ENCODE measurements at places on chromosomes 16 and 17.

DNA sequence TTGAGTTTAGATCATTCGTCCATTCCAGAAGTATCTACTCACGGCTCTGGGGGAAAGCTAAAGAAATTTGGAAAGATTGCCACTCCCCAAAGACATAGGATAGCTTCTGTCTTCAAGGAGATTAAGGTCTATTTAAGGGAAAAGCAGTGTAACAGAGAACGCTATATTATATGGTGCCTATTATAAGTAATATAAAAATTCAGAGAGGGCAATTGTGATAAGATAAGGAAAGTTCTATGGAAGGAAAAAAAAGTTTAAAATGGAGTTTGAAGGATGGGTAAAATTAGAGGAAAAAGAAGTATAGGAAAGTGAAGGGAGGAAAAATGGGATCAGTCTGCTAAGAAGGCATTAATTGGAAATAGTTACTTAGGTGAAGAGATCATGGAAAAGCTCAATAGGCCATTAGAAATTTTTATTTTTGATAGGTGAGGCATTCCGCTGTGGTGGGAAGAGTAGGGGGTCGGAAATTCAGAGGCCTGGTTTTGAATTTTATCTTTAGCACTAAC is 690 bp upstream of the CDC27 start:
- no peak for DNase-seq

- no peak for DNase-seq
Observed at GRCh38 chr17:78872486-78872885, 30.5 kb downstream of the CEP295NL start.

- DNase-seq: no peak
Observed at GRCh38 chr17:73003487-73003886, 89.0 kb downstream of the SLC39A11 start.

- no peak for DNase-seq
Observed at GRCh38 chr17:64009571-64010402, 10.6 kb downstream of the ICAM2 start.

DNA sequence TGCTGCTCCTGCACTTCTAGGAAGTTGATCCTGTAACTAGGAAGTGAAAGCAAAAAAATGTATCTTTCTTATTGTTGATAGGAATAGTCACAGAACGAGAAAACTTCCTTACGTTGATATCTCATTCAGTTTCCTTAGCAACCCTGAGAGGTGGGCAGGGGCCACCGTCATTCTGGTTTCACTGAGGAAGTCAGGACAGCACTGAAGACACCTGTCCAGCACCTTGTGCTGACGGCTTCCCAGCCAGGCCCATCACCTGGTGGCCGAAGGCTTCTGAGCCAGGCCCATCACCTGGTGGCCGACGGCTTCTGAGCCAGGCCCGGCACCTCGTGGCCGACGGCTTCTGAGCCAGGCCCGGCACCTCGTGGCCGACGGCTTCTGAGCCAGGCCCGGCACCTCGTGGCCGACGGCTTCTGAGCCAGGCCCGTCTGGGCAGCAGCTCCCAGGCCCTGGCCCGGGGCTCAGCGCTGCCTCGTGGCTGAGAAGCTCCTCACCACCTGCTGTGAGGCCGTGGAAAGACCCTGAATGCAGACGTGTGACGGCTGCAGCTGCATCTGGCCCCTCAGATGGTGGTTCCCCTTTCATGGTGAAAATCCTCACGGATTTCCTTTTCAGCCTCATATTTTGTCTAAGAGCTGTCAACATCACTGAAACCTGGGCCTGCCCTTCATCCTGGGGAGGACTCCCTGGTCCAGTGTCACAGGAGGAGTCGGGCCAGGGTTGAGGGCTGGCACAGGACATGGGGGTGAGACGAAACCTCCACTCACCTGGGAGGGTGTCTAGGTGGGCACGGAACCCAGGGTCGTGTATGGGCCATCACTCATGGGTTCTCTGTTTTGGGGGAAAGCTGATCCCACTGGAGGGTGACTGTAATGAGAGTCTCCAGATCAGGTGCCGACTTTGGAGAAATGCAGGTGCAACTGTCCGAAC is 33.0 kb upstream of the ZNF750 start:
- no peak for DNase-seq

- no peak for DNase-seq
Observed at GRCh38 chr16:15775209-15775608, 81.6 kb downstream of the MYH11 start.

- peak; percentile 49 for DNase-seq
Observed at GRCh38 chr16:11972128-11972527, 4.4 kb upstream of the SNX29 start.

DNA sequence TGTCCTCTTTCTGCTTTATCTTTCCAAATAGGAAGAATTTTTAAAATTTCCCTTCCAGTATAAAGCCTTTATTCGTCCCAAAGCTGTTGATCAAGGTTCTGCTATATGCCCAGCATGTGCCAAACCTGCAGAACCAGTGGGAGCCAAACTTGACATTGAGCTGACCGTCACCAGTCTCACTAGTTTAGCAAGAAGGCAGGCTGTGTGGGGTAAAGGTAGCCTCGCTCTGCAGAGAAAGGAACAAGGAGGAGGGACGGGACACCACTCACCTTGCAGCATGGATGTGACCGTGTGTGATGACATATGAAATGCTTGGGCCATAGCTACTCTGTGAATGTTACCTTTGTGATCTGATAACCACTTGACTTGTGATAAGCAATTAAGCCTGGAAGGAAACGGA is 392.2 kb downstream of the CPPED1 start:
- DNase-seq: no peak

DNA sequence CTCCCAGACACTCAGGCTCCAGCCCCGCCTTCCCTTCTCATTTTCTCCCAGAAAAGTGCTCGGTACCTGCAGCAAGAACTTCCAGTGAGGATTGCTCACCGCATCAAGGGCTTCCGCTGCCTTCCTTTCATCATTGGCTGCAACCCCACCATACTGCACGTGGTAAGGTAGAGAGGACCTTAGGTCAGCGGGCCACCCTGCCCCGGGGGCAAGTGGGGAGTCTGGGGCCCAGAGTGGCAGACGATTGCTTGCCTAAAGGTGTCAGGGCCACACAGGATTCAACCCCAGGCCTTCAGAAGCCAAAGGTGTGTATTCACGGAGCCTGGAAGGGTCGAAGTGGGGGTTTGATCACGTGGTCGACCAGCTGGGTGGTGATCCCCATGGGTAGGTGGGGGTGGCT is 1.4 kb downstream of the BCKDK start:
- no peak for DNase-seq

DNA sequence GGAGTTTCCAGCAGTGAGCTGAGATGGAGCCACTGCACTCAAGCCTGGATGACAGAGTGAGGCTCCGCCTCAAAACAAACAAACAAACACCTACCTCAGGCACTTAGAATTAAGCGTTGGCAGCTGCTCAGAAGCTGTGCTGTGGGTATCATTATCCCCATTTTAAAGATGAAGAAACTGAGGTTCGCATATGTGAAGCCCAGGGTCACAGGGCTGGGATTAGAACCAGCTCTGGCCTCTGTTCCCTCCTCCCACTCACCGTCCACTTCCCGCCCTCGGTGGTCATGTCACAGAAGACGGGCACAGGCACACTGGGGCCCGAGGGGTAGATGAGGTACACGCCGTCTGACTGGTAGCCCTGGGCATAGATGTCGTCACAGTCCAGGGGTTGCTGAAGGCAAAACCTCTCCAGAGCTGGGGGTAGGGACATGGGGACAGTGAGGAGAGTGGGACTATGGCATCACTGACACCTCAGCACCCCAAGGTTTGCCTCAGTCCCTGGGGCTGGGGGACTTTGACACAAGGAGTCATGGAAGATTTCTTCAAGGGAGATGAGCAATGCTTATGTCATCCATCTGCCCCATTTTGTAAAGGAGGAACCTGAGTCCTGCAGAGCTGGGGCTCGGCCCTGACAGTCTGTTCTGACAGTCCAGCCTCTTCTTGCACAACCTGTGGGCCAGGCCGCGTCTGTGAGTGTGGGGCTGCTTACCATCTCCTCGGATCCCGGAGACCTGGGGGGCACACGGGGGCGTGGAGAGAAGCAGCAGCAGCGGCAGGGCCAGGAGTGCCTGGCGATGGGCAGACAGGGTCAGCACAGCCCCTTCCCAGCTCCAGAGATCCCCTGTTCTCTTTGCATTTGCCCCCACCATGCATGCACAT is 700 bp downstream of the MFAP4 start:
- DNase-seq: no peak

GRCh38 chr17:9322326-9322725 is 253.3 kb downstream of the STX8 start:
- no peak for DNase-seq

DNA sequence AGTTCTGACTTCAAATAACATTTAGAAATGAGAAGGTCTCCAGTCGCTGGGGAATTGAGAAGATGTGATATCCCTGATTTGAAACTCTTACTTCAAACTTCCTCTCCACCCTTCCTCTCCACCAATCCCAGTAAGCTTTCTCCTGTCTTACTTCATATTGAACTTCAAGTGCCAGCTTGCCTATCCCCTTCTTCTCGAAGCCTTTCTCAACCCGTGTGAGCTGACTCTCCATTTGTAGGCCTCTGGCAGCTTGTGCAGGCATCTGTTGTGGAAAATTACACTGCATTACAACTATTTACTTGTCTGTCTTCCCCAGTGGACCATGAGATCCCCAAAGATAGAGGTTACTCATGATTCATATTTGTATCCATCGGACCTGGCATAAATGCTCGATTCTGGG is 280.8 kb upstream of the CDH5 start:
- no peak for DNase-seq

DNA sequence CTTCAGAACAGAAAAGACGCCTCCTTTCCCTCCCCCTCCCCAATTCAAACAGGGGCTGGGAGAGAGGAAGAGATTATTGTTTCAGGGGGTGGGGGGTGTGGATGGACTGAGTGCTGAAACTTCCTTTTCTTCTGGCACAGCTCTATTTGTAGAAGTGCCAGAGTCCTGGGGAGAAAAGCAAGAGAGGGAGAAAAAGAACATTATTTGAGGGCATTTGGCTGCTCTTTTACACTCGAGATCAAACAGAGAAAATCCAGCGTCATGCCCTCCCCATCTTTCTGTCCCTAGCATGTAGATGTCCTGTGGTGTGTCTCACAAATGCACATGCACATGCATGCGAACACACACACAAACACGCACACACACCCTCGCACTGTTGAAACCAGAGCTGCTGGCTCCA is 13.0 kb downstream of the ARL4D start:
- DNase-seq: no peak

- no peak for DNase-seq
Observed at GRCh38 chr16:67713647-67714273, 5.4 kb downstream of the GFOD2 start.

GRCh38 chr16:1299012-1299867 is 10.2 kb upstream of the UBE2I start:
- no peak for DNase-seq

- peak; percentile 86 for DNase-seq
Observed at GRCh38 chr16:16045879-16046278, 96.5 kb downstream of the ABCC1 start.

GRCh38 chr16:31022544-31023251 is 10.7 kb upstream of the STX4 start:
- DNase-seq: no peak

- DNase-seq: no peak
Observed at GRCh38 chr16:80587071-80587470, 46.3 kb downstream of the DYNLRB2 start.

GRCh38 chr16:31071861-31072260 is 2.2 kb downstream of the ZNF668 start:
- DNase-seq: no peak

- no peak for DNase-seq
Observed at GRCh38 chr17:78852709-78853121, 12.1 kb upstream of the USP36 start.

GRCh38 chr16:17296431-17296830 is 174.3 kb downstream of the XYLT1 start:
- DNase-seq: no peak

GRCh38 chr17:4478318-4478830 is 20.3 kb upstream of the SPNS2 start:
- DNase-seq: no peak

DNA sequence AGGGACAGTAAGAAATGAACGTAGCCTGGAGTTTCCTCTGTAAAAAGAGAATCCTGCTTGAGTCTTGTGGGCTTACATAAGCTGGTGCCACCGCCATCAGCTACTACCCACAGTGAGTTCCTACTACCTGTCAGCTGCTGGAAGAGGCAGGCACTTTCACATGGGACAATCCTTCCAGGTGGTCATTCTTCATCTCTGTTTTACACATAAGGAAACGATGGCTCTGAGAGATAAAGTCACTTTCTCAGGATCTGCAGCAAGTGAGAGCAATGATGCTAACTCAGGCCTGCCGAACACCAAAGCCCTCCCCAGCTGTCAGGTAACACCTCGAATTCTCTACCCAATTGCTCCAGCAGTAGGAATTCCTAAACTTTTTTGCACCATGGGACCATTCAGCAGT is 26.6 kb downstream of the PIK3R5 start:
- DNase-seq: no peak

DNA sequence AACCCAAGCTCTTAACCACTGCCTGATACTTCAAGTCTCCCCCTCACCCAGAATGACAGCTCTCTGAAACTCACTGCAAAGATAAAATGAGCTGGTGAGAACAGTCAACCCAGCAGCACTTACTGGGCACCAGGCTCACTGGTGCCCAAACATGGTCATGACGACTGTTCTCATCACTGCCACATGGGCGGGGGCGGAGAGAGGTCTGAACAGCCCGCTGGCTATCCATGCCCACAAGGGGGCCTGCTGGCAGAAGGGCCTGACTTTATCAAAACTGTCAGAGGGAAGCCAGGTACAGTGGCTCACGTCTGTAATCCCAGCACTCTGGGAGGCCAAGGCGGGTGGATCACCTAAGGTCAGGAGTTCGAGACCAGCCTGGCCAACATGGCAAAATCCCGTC is 4.0 kb downstream of the MYBBP1A start:
- peak; percentile 41 for DNase-seq

GRCh38 chr17:47246120-47246519 is 7.5 kb upstream of the ITGB3 start:
- DNase-seq: no peak

DNA sequence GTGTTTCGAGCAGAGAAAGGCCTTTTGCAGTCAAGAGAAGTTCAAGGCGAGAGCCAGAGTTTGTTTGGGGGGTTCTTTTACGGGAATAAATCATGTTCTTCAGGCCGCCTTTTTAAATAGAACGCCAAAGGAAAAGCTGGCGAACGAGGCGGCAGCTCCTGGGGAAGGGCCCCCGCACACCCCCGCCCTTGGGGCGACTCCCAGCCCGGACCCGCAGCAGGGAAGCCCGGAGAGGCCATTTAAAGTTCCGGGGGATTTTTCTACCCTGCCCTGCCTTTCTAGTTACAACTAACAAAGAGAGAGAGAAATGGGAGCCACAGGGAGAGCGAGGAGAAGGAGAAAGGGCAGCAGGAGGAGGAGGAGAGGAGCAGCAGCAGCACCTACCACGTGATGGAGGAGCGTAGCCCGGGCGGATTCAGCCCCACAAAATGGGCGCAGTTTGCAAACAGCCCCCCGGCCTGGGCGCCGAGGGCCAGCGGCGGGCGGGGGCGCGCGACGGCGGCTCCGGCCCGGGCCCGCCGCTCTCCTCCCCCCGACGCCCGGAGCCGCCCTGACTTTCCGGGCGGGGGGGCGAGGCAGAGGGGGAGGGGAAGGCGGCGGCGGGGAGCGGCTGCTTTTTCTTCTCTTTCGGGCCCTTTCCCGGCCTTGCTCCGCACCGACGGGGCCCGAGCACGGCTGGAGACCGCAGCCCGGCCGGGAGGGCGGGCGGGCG is 634 bp downstream of the KANSL1 start:
- peak; percentile 73 for DNase-seq
